Activated T-helper 2 cell treated with anti-CD3 and anti-CD28 coated beads, Interferon-gamma antibody, Interleukin-2, Interleukin-4, amounts not matched to agents 10 μg/mL and 5 μg/mL and 100 μg/mL, durations not matched to agents 14 hours and 24 hours and 36 hours (primary cell): ENCODE measurements at places on chromosomes 1 and 21. TPM values are rescaled to one million over a fixed set of nuclear protein-coding genes. Genes with fewer than 3 reads are reported as not detected.

GRCh38 chr1:91706140-91706957 lies 179.6 kb downstream of the TGFBR3 start:
- DNase-seq = no peak

DNA sequence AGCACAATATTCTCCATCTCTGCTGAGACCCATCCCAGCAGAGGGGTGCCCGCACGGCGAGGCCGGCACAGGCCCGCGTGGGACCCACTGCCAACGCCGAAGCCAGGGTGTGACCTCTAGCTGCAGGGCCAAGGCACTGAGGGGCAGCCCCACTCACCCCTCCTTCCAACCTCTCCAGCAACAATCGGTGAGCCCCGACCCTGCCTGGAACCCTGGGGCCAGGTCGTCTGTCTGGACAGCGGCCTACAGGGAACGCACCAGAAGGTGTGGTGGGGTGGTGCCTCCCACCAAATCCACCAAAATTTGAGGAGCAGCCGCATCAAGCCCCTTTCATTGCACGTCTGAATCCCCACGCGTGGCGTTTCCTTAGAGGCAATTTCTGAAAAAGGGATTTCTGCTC lies 63.0 kb upstream of the ADARB1 start:
- DNase-seq = no peak

CFHR1 gene
- not detected in 2 replicates for total RNA-seq

- DNase-seq = peak; percentile 60
These were observed 14.1 kb upstream of the HEYL start for GRCh38 chr1:39653546-39654031.

FGR gene
- 0.07 and 0.25 TPM in 2 replicates for total RNA-seq

DNA sequence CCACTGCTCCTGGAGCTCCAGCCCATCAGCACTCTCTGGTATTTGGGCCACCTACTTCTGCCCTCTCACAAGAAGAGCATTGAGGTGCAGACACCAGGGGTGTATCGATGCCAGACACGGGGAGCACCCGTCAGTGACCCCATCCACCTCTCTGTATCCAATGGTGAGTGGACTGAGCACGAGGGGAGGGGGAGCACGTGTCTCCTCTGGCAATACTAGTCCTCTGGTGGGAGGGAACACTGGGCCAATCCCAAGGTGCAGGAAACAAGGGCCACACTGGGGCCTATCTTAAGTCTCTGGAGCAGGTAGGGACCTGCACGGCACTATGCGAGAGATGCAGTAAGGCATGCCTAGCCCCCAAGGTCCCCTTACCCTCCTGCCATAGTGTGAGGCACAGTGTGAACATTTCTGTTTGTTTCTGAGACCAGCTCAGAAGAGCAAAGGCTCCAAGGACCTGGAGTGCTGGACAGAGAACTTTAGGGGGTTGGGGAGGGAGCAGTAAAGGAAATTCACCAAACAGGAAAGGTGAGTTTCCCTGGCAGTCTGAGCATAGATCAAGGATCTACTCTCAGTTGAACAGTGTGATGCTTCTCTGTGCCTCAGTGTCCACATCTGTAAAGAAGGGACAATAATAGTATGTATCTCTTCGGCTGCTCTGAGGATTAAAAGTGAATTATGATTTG lies 2.3 kb downstream of the FCRLB start:
- no peak for DNase-seq

DNA sequence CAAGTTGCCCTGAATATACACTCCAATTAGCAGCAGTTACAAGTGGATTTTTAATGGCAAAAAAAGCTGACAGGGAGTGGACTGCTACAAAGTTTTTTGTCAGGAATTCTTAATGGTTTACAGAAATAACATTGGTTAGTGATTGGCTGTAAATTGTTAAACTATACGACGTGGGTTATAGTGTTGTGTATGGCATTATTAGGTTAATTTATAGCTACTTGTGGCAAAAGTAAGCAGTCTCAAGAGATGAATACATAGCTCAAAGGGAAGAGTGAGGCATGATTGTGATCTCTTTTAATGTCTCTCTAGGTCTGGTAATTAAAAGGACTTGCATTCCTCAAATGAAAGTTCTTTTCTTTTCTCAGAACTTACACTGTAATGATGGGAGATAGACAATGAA lies 75.8 kb upstream of the CD1D start:
- DNase-seq = no peak

CASZ1 gene
- 8.6 and 9.9 TPM in 2 replicates for total RNA-seq

- no peak for DNase-seq
These were observed 28.9 kb upstream of the SERBP1 start for GRCh38 chr1:67459068-67459467.

GRCh38 chr1:107680579-107680985 lies 284.4 kb downstream of the VAV3 start:
- DNase-seq = no peak

LRRC71 gene
- not detected in 2 replicates for total RNA-seq

GRCh38 chr1:53590531-53591515 lies 131.6 kb downstream of the DMRTB1 start:
- DNase-seq = no peak

GRCh38 chr1:20344738-20345137 lies 54.1 kb downstream of the VWA5B1 start:
- DNase-seq = no peak

GRCh38 chr1:157390651-157391050 lies 161.7 kb downstream of the FCRL5 start:
- DNase-seq = no peak

AK5 gene
- total RNA-seq = not detected in 2 replicates

RPTN gene
- total RNA-seq = not detected in 2 replicates
